ENCODE measurements at places on chromosomes 3 and 15.
A peak's percentile ranks its signal among the peaks of the same experiment; 100 is the strongest.

DNA sequence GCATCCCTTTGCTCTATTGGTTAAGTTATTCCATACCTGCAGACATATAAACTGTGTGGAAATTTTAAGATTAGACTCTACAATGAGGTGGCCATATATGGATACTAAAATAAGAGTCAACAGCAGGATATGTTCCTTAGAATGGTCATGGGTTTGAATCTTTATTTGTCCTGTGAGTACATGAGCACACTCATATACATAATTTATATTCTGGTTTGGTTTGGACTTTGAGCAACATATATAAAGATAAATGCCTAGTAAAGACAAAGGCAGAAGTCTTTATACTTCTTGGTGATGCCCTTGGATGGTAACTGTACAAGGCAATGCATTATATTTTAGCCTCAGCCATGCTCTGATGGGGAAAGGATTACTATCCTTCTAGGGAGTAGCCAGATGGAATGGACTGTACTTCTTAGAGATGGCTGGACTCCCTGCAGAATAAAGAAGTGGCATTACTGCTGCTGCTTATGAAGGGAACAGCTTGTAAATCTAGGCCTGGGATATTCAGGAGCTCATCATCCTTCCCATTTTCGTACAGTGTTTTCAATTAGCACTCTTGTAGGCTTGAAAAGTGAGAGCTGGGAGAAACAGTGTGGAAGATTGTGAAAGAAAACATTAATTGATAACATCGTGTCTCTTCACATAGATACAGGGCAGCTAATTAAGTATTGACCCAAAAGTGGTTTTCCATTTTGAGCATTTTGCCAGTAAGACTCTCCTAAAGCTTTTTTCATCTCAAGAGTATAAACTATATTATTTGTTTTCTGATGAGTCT is 60.4 kb downstream of the HMG20A start:
- DNase-seq = no peak

GRCh38 chr3:153250446-153250845 is 88.4 kb downstream of the RAP2B start:
- no peak for DNase-seq

GRCh38 chr3:40477666-40478065 is 744 bp downstream of the ZNF619 start:
- no peak for DNase-seq

DNA sequence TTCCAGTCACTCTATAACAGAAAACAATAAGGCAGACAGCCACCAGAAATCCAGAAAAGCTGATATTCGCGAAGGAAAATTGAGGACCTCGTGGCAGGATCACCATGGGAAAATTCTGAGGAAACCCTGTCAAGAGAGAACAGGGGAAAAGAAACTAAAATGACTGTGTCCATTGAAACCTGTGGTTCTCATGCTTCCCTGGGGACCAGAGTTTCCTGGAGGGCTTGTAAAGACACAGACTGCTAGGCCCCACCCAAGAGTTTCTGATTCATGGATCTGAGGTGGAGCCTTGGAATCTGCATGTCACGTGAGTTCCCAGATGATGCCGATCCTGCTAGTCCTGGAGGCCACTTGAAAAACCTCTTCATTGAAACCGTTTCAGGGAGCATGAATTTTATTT is 420.5 kb downstream of the EPHB1 start:
- DNase-seq = no peak

DNA sequence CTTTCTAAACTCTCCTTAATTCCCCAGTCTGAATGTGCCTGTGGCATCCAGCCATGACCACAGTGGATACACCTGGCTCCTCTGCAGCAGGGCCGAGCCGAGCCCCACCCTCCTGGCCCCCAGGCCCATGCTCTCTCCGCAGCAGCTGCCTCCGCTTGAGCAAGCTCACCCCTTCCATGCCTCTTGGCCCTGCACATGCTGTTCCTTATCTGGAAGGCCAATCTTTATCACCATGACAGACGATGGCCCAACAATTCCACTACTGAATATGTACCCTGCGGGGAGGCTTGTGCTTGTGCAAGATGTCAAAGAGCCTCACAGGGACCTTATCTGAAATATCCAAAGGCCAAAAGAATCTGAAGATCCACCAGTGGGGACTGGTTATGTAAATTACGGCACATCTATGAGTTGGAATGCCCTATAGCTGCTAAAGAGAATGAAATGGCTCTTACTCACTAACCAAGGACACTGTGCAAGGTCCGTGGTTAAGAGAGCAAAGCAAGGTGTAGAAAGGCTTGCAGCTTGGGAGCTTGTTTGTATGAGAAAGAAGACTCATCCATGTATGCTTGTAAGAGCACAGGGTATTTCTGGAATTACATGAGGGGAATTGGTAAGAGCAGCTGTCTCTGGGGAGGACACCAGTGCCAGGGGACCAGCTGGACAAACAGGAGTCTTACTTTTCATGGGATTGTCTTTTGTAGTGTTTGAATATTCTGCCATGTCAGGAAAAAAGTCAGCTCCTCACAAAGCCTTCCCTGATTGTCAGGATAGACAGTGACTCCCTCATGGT is 55.2 kb downstream of the WNT7A start:
- no peak for DNase-seq

DNA sequence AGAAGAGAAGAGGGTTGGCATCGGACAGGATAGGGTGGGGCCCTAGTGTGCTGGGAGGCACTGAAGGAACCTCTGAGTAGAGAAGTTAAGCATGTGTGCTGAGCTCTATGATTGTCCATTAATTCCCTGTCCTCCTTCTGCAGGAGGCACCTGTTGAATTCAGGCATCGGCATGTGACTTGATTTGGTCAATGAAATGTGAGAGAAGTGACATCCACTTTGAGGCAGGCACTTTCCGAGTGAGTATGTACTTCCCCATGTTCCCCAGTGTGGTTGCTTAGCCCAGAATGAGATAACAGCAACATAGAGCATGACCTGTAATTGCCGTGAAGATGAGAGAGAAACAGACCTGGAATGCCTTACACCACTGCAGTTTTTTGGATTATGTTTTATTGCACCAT is 224.8 kb downstream of the RPLP1 start:
- no peak for DNase-seq

DNA sequence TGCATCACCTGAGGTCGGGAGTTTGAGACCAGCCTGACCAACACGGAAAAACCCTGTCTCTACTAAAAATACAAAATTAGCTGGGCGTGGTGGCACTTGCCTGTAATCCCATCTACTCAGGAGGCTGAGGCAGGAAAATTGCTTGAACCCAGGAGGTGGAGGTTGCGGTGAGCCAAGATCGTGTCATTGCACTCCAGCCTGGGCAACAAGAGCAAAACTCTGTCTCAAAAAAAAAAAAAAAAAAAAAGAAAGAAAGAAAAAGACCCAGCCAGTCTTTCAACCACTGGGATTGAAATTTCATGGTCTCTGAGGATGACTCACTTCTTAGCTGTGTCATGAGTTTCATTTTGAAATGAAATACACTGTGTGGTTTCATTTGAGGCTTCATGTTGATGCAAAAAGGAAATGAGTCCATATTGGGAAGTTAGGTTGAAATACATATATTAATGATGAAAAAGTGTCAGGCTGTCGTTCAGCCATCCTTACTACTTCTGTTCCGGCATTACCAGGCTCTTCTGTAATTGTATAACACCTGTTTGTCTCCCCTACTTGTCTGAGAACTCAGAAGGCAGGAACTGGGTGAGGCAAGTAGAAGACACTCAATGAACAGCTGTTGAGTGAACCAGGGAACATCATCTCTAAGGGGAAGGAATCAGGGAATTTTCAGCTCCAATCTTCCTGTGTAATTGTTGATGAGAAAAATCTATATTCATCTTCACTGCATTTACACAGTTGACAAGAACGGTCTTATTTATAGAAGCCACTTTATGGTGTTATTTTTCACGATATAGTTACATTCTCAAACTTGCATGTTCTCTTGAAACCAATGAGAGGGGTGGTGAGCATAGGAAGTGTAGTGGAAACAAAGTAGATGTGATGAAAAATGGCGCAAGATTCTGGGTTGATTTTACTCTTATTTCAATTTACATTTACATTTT is 87.4 kb downstream of the NFKBIZ start:
- no peak for DNase-seq

DNA sequence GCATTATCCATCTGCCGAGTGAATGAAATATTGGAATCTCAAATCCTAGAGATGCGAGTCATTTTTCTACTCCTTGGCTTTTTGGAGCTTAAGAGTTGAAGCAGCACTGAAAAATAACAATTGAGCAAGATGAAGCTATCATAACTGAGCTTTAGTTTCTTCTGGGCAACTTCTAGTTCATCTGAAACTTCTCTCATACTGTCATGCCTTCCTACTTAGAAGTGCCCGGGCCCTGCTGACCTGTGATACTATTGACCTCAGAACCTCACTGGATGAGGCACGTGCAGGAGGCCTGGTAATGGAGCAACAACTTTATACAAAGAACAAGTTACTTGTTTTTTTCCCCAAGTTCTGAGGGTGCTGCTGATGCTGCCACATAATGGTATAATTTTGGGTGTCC is 48.5 kb upstream of the P3H2 start:
- DNase-seq = no peak

DNA sequence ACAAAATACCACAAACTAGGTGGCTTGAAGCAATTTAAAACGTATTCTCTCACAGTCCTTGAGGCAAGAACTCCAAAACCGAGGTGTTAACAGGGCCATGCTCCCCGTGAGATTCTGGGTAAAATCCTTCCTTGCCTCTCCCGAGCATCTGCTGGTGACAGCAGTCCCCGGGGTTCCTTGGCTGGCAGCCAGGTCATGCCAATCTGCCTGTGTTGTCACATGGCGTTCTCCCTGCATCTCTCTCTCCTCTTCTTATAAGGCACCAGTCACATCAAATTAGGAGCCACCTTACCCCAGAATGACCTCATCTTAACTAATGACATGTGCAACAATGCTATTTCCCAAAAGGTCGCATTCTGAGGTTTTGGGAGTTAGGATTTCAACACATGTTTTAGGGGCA is 26.3 kb upstream of the LRRN1 start:
- no peak for DNase-seq

DNA sequence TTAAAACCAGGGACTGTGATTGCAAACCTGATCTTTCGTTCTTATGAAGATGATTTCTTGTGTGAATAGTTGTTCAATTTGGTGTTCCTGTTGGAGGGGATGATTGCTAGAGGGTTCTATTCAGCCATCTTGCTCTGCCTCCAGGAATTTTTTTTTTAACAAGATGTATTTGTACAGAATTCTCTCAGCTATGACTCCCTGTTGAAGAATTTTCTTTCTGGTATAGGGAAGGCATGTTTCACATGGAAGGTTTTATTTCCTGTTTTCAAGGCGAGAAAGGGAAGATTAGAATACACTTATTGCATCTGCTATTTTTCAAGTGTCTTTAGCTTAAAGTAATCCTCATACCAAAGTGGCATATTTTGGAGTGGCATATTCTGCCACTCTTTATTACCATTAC is 5.6 kb upstream of the LRRC34 start:
- DNase-seq = no peak

DNA sequence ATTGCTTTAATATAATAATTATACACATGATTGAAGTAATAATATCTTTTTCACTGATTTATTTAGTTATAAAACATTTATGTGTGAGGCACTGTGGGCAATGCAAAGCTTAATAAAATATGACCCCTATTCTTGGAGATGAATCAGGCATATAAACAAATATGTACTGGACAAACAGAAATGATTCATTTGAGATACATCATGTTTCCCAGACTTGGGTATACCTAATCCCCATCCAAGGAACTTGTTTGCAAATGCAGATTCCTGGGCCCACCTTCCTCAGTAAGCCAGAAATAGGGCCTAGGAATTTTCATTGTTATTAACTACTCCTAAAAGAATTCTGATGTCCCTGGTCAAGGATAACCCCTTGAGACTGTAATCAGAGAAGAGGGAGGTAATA is 184.2 kb downstream of the CHL1 start:
- no peak for DNase-seq

GRCh38 chr3:153626158-153626557 is 464.1 kb downstream of the RAP2B start:
- DNase-seq = no peak

DNA sequence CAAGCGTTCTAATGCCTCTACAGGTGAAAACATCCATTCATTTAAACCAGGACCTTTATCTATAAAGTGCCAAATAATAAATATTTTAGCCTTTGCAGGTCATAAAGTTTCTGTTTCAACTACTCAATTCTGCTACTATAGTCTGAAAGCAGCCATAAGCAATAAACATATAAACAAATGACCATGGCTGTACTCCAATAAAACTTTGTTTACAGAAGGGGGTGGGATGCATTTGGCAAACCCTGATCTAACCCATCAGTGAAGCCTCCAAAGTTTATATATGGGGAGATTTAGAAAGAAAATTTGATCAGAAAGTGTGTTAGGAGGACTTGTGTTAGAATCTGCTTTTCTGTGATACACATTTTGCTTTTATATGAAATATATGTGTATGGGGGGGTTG is 161.3 kb downstream of the ZBTB20 start:
- DNase-seq = no peak

DNA sequence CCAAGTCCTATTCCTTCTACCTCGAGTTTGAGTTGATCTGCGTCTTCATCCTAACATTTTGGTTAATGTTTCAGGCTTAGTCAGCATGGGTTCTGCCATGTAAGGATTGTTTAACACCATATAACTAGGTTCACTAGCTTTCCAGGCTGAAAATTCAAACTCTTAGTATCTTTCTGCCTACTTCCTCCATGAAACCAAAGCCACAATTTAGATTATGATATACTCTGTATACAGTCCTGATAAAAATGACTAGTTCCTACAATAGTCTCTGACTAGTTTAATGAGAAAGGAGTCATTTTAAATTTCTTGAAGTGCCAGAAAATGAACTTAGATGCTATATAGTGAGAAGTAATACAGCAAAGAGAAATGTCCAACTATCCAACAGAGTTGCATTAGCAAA is 6.6 kb upstream of the BTLA start:
- DNase-seq = no peak

- no peak for DNase-seq
These were observed 250.4 kb upstream of the C2CD4B start for GRCh38 chr15:62415498-62415897.

- DNase-seq = no peak
These were observed 52.5 kb downstream of the CLDN11 start for GRCh38 chr3:170471149-170471548.

- DNase-seq = no peak
These were observed 137.1 kb downstream of the CBLB start for GRCh38 chr3:105731686-105732085.

- no peak for DNase-seq
These were observed 307.4 kb upstream of the NR2F2 start for GRCh38 chr15:96023081-96023480.

- DNase-seq = peak; percentile 22
These were observed 152.4 kb downstream of the LEKR1 start for GRCh38 chr3:156978481-156978961.

GRCh38 chr3:129473769-129474152 is 33.7 kb downstream of the IFT122 start:
- no peak for DNase-seq

GRCh38 chr3:46422617-46423016 is 15.6 kb downstream of the CCRL2 start:
- no peak for DNase-seq
